GF-D8 (cell line): ENCODE measurements at places on chromosomes 6 and 20.

DNA sequence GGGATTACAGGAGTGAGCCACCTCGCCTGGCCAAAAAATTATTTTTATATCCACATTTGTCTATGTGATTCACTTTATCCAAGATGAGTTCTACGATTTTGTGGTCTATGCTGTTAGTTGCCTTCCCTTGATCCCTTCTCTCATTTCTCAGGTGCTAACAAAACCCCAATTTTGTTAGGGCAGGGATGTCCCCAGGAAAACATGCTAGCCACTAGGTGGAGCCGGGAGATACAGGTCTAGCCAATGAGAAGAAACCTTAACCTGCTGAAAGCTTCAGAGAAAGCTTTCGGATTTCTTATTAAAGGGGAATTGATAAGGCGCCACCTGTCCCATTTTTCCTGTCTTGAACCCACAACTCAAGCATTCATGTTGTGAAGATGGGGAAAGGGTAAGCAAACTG, 167.4 kb upstream of the OLIG3 start:
- DNase-seq: no peak

DNA sequence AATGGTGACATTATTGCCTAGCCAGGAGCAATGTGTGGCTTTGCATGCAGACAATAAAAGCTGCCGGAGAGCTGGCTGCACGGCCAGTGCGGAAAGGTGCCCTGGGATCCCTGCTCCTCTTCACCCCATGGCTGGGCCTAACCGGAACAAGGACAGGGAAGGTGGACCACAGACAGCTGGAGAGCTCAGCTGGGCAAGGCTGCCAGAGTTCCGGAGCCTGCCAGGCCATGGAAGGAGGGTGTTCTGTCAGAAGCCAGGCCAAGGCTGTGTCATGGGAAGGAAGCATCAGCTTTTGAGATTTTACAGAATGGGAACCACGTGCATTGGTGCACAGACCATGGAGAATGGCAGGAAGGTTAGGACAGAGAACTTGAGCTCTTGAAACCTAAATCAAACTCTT, 25.0 kb downstream of the MAP1LC3A start:
- DNase-seq: no peak

DNA sequence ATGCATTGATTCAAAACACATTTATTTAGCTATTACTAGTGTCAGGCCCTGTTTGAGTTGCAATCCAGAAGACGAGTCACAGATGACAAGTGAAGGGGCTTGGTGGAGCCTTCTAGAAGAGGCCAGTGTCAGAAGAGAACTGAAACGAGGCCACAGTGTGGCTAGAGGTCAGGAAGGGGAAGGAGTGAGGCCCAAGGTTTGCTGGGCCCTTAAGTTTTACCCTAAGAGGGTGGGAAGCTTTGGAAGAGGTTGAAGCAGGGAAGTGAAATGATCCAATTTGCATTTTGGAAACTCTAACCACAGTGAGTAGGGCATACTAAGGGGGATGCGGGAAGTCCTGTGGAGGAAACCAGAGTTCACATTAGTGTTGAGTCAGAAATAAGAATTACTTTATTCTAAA, 25.0 kb downstream of the TTK start:
- no peak for DNase-seq

GRCh38 chr20:16573001-16573965, at the start of gene KIF16B:
Gene KIF16B (minus strand): TSS chr20:16573448. CDS start chr20:16573275, 173 bp downstream.
- DNase-seq: peak; percentile 51

- no peak for DNase-seq
These were observed 521 bp upstream of the LKAAEAR1 start for GRCh38 chr20:64084685-64085152.

- no peak for DNase-seq
These were observed 260.9 kb downstream of the NKAIN2 start for GRCh38 chr6:124064317-124065113.

DNA sequence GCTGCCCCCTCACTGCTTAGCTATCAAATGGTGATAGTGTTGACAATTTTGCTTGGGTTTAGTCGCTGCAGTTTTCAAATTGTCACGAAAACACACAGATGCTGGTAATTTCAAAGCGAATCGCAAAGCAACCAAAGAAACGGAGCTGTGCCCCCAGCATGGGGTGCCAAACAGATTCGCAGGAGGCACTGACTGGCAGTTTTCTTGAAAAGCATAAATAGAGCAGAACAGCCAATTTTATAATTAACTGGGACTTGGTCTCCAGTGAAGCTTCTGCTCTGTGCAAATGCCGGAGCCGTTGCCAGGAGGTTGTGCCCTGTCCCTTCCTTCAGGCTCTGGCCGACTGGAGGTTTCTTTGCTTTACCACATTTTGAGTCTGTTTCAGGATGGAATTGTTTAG, 18.8 kb downstream of the ARHGAP40 start:
- no peak for DNase-seq

GRCh38 chr6:159943101-159943632, 25.7 kb upstream of the IGF2R start:
- no peak for DNase-seq

DNA sequence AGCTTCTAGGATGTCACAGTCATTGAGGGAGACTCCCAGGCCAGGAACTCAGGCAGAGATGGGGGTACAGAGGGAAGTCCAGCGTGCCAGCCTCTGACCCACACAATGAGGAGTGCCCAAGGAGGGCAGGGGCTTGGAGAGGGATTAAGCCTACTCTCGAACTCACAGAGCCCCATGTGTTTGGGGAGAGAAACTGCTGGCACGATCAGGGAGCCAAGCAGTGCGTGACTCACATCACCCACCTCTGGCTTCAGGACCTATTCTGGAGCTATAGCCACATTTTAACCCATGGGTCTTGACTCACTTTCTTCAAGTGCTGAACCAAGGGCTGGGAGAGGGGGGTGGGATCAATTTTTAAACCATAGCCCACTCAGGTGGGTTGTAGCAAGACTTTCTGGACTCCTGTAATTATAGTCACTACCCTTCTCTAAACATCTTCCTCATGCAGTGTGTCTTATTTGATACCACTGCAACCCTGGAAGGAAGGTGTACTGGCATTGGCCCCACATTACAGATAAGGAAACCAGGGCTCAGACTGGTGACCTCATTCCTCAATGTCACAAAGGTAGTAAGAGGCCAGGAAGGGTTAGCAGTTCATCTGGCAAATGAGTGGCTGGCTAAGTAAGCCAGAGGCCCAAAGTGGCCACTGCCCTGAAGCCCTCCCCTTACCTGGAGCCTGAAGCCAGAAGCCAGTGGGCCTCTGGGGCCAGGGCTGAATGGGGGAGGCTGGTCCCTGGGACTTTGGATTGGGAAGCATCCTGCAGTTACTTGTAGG, 12.0 kb downstream of the FOXP4 start:
- DNase-seq: no peak

GRCh38 chr6:139409026-139409425, 34.6 kb upstream of the CITED2 start:
- no peak for DNase-seq

DNA sequence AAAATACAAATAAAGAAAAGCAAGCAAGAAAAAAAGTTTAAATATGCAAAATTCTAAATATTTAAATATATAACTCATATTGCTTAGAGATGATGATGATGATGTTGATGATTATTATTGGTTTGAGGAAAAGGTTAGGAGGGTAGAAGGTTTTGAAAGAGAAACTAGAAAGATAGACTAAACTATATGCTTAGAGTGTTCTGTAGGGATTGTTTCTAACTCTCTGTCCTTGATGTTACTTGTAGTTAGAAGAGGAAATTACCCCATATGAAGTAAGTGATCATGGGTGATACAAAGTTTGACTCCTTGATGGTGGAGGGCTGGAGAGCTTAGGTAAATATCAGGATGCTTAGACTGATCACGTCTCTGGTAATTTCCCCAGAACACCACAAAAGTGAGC, 159.5 kb downstream of the MEI4 start:
- DNase-seq: no peak

DNA sequence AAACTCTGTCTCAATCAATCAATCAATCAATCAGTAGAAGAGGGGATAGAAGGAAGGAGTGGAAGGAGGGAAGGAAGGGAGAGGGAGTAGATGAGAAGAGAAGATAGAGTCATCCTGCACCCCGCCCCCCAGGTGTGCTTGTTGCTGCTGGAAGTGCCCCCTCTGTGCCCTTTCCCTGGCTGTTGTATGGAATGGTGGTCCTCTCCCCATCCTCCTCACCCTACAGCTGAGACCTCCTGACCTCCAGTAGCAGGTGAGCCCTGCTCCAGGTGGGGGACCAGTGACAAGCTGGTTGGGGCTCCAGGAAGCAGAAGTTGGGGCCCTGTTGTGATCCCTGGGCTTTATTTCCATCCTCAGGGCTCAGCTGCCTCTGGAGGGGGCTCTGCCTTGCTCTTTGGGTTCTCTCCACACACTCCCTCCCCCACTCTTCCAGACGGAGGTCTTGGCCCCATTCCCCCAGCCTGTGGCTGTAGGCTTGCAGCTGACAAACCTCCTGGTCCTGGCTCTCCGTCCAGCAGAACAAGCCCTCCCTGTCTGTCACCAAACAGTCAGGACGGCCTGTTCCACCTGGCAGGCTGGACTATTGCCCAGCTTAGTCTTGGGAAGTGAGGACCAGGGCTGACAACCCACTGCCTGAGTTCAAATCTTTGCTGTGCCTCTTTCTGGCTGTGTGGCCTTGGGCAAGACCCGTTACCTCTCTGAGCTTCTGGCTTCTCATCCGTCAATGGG, 26.0 kb upstream of the SCRT2 start:
- DNase-seq: no peak

GRCh38 chr6:45115696-45116095, 212.4 kb upstream of the RUNX2 start:
- no peak for DNase-seq

GRCh38 chr20:34940081-34940481, 15.5 kb downstream of the GSS start:
- no peak for DNase-seq

- DNase-seq: no peak
These were observed 24.1 kb downstream of the ENPP1 start for GRCh38 chr6:131831886-131832285.

DNA sequence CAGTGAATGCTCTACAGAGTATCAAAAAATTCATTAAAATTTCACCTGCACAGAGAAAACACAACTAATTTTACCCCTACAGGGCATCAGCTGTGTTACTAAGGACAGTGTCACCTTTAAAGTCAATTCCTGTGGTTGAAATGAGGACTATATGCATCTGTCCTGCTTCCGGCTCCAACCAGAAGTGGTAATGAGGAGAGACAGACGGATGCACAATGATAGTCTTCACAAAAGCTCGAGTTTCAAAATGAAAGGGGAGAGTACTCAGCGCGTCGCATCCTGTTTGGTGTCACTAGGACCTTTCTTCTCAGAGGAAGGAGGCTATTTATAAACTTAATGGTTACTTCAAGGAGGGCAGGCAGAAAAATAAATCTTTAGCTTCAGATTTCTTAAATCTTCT, 86.5 kb downstream of the LYRM4 start:
- DNase-seq: no peak

DNA sequence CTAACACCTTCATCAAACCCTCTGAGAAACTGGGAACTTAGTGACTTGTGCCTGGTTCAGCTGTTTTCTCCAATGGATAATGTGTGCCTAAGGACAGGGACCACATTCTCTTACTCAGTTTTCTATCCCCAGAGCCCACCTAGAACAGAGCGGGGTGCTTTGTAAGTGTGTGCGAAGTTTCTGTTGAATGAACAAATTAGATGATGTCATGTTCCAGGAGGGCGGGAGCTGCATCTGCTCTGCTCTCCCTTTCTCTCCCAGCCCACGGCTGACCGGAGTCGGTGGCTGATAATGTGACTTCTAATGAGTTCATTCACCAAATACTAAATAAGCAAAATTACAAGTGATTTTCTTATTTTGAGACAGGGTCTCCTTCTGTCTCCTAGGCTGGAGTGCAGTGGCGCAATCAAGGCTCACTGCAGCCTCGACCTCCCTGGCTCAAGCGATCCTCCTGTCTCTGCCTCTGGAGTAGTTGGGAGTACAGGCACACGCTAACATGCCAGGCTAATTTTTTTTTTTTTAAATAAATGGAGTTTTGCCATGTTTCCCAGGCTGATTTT, 60.7 kb upstream of the FNDC1 start:
- DNase-seq: no peak

GRCh38 chr20:43870484-43870883, 44.2 kb upstream of the TOX2 start:
- DNase-seq: no peak

GRCh38 chr6:35497571-35498421, 917 bp upstream of the TEAD3 start:
- peak; percentile 26 for DNase-seq

- DNase-seq: no peak
These were observed 58.6 kb downstream of the TGM2 start for GRCh38 chr20:38106461-38106860.
